Effector memory CD8-positive, alpha-beta T cell (primary cell): ENCODE measurements at places on chromosomes 7 and 10.

DNA sequence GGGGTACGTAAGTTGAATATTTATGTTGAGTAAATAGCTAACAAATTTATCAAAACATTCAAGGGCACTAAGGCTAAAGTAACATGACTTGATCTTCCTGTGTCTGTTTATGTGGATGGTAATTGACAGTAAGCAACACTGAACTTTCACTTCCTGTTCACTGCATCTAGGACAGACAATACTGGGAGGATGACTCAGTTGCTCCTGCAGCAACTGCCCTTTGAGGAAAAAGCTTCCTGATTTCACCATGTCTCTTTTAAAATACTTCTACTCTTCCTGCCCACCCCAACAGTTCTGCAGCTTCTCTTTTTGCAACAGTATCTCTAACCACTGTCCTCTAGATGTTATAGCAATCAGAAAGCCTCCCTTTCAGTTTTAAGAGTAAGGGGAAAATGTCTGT is 76.6 kb upstream of the HGF start:
- no peaks in the 10 kb centered on the region for H3K27me3 ChIP-seq
- H3K27ac ChIP-seq = no peak overlapping the region
- H3K4me1 ChIP-seq = no peaks in the 10 kb centered on the region
- no peak for DNase-seq
- no peaks in the 10 kb centered on the region for H3K36me3 ChIP-seq
- H3K4me3 ChIP-seq = no peak overlapping the region

DNA sequence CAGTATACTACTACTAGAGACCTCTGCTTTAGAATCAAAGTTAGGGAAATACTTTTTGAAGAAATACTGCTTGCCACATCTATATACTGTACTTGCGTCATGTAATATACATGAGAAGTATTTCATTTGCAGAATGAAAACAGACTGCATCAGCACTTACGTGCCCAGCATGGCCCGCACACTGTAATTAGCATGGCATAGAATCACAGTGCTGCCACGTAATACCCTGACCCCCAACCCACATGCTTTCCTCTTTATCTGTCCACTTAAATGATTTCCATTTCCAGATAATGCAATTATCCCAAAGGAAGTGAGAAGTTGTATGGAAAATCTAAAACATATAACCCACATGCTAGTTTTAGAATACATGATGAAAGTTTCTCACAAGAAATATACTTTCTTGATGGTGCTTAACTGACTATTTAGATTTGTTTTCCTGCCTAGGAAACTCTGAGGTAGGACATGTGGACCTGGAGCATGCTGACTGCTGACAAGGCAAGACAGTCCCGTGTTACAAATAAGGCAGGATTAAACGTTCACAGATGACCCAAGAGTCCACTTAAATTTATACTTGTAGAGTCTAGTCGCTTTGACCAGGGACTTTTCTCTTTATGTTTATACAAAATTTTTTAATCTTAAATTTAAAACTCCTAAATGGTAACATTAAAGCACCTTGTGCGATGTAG is 12.6 kb downstream of the USP6NL start:
- no peak overlapping the region for H3K27ac ChIP-seq
- H3K4me1 ChIP-seq = peaks cover 5% of the 10 kb centered on the region
- peaks cover 40% of the 10 kb centered on the region for H3K27me3 ChIP-seq
- DNase-seq = no peak
- H3K36me3 ChIP-seq = no peaks in the 10 kb centered on the region

GRCh38 chr10:121459279-121459621 is 139.0 kb downstream of the FGFR2 start:
- no peaks in the 10 kb centered on the region for H3K36me3 ChIP-seq
- H3K4me3 ChIP-seq = no peak overlapping the region
- no peak for DNase-seq
- H3K4me1 ChIP-seq = peaks cover 1% of the 10 kb centered on the region
- H3K27me3 ChIP-seq = peaks cover 6% of the 10 kb centered on the region

GRCh38 chr7:74280985-74281384 is 8.2 kb upstream of the CLIP2 start:
- peaks cover 2% of the 10 kb centered on the region for H3K36me3 ChIP-seq
- no peak for DNase-seq
- H3K27ac ChIP-seq = no peak overlapping the region
- no peaks in the 10 kb centered on the region for H3K4me1 ChIP-seq
- no peak overlapping the region for H3K4me3 ChIP-seq
- peaks cover 10% of the 10 kb centered on the region for H3K27me3 ChIP-seq

- peaks cover 6% of the 10 kb centered on the region for H3K27me3 ChIP-seq
- H3K27ac ChIP-seq = no peak overlapping the region
- no peaks in the 10 kb centered on the region for H3K36me3 ChIP-seq
- DNase-seq = no peak
These were observed 126.0 kb downstream of the SKIDA1 start for GRCh38 chr10:21399392-21400035.

DNA sequence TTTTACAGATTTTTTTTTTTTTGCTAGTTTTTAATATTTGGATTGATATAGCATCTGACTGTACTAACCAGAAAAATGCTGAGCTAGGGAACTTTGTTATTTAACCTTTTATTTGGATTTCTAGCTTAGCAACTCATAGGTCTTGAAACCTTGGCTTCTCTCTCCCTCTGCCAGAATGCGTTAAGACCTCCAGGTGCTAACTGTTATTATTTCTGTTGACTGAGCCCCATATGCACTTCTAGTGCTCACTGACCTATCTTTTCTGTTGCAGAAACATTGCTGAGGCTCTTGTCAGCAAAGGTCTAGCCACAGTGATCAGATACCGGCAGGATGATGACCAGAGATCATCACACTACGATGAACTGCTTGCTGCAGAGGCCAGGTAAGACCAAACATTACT is 143.6 kb downstream of the LRRC4 start:
- H3K4me1 ChIP-seq = peaks cover 12% of the 10 kb centered on the region
- H3K27ac ChIP-seq = no peak overlapping the region
- no peak for DNase-seq
- H3K4me3 ChIP-seq = no peak overlapping the region
- H3K36me3 ChIP-seq = peaks cover 29% of the 10 kb centered on the region

DNA sequence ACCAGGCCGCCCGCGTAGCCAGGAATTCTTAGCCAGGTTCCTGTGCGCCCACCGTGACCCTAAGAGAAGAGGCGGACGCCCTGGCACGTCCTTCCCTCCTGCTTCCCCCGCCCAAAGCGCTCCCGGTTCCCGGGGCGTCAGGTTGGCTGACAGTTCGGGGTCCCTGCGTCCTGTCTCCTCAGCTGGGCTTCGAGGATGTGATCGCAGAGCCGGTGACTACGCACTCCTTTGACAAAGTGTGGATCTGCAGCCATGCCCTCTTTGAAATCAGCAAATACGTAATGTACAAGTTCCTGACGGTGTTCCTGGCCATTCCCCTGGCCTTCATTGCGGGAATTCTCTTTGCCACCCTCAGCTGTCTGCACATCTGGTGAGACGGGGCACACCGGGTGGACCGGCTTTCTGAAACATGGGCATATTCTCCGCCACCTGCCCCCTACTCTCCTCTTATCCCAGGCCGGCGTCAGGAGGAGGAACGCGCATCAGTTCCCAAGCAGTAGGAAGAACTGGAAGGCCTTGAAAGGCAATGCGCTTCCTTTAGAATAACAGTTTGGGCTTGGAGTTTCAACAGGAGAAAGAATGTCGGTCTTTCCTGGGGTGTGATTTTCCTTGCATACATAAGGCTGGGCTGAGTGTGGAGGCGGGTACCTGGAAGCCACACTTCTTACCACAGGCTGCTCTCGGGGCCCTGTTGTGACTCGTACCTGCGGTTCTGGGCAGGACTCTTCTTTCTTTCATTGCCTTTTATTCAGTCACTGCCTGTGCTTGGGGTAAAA is 728 bp downstream of the CAV2 start:
- peaks cover 34% of the 10 kb centered on the region for H3K27me3 ChIP-seq
- H3K27ac ChIP-seq = no peak overlapping the region
- peaks cover 13% of the 10 kb centered on the region for H3K4me1 ChIP-seq

DNA sequence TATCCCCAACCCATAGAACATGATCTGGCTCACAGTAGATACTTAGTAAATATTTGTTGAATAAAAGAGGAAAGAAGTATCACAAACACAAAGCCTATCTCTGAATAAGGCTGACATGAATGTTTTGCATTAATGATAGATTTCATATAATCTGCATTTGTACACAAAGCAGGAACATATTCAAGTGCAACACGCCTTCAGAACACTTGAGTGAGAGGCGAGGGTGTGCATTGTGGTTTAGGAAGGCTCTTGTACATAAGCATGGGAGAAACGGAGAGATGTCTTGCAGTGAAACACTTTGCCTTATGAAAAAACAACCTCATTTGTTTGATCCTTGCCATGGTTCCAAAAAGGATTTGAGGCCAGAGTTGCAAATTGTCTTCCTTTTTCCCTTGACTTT is 14.1 kb upstream of the SFMBT2 start:
- DNase-seq = no peak
- peaks cover 11% of the 10 kb centered on the region for H3K4me1 ChIP-seq
- H3K36me3 ChIP-seq = no peaks in the 10 kb centered on the region
- no peak overlapping the region for H3K4me3 ChIP-seq
- H3K27ac ChIP-seq = peak overlapping the region; percentile 54

GRCh38 chr7:92296880-92297445 is 51.2 kb downstream of the ANKIB1 start:
- no peak overlapping the region for H3K27ac ChIP-seq
- H3K4me3 ChIP-seq = no peak overlapping the region
- H3K4me1 ChIP-seq = peaks cover 9% of the 10 kb centered on the region
- no peaks in the 10 kb centered on the region for H3K27me3 ChIP-seq
- peaks cover 9% of the 10 kb centered on the region for H3K36me3 ChIP-seq

DNA sequence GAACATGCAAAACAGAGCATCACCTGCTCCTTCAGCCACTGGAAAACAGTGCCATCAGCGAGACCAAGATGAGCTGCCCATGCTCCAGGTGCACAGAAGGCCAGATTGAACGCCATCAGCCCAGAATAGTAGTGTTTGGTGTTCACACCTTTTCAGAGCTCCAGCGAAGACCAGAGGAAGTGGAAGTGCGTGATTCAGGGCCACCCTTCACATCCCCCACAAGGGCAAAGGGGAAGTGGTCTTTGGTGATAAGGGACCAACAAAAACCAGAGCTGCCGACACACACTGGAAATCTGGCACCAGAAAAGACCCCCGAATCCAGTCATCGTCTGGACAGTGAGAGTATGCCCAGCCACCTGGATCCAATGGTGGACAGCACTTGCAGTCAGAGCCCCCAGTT is 29.5 kb upstream of the TMEM72 start:
- H3K27ac ChIP-seq = no peak overlapping the region
- no peak overlapping the region for H3K4me3 ChIP-seq
- DNase-seq = no peak
- peaks cover 6% of the 10 kb centered on the region for H3K36me3 ChIP-seq
- peaks cover 38% of the 10 kb centered on the region for H3K27me3 ChIP-seq

DNA sequence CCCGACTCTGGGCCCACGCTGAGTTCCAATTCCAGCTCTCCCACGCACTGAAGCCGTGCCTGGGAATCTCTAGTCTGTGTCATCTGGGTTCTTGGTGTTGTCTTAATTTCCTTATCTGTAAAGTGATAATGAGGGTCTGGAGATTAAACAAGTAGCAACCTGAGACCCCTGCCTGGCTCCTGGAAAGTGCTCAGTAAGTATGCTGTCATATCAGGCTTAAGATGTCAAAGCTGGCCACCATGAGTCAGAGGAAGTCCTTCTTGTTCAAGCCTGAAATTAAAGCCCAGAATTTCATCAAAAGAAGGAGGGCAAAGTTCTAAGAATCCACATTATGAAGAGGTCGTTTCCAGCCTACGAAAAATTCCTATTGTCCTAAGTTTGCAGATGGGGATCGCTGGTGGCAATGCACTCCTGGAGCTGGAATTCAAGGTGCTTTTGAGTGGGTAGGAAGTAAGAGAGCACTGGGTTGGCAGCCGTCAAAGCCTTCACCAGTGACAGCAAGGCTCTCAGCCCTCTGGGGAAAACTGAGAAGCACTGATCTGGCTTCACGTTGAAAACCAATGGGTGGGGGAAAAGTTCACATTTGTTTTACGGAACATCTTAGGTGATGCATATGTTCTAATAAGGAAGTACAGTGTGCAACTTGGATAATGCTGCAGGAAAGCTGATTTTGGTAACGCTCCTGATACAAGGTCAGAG is 50.3 kb upstream of the NCAPG2 start:
- H3K4me3 ChIP-seq = no peak overlapping the region
- H3K27ac ChIP-seq = peak overlapping the region; percentile 10
- no peaks in the 10 kb centered on the region for H3K27me3 ChIP-seq

DNA sequence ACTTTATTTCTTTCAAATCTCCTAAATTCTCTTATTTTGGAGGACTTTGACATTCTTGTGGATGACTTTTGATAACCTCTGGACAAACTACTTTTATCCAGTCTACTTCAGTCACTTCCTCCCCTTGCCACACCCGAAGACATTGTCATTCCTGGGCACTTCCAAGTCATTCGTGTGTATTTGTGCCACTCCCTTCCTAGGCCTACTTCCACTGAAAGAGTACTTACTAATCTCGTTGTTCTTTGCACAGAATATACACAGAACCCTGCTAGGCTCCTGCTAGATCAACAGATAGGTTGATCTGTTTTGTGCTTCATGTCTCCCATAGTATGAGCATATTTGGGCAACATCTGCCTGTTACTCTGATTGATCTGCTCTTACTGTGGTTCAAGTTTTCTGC is 355.4 kb downstream of the HGF start:
- no peaks in the 10 kb centered on the region for H3K4me1 ChIP-seq
- no peak overlapping the region for H3K27ac ChIP-seq
- DNase-seq = no peak
- no peaks in the 10 kb centered on the region for H3K27me3 ChIP-seq

- peaks cover 7% of the 10 kb centered on the region for H3K27me3 ChIP-seq
- no peak for DNase-seq
- H3K4me3 ChIP-seq = no peak overlapping the region
These were observed 50.4 kb upstream of the C7orf33 start for GRCh38 chr7:148540041-148540738.
